Dermis microvascular lymphatic vessel endothelial cell (primary cell): ENCODE measurements at places on chromosomes 3 and 15. TPM values are rescaled to one million over a fixed set of nuclear protein-coding genes. Genes with fewer than 3 reads are reported as not detected.

SAXO2 gene
- 0.26 and 0.38 TPM in 2 replicates for total RNA-seq

ABCF3 gene
- total RNA-seq = 45.7 and 73.1 TPM in 2 replicates

P3H2 gene
- 13.7 and 24.0 TPM in 2 replicates for total RNA-seq

GREM1 gene
- under 0.01 and 0.13 TPM in 2 replicates for total RNA-seq

LDHAL6B gene
- not detected in 2 replicates for total RNA-seq

CSNK1G1 gene
- 17.1 and 19.7 TPM in 2 replicates for total RNA-seq

GHSR gene
- total RNA-seq = not detected in 2 replicates

IREB2 gene
- total RNA-seq = 17.7 and 25.7 TPM in 2 replicates

CCDC191 gene
- total RNA-seq = 0.77 and 1.1 TPM in 2 replicates

NANOGP8 gene
- total RNA-seq = not detected in 2 replicates

SEMA3F gene
- 15.7 and 29.8 TPM in 2 replicates for total RNA-seq

ATP10A gene
- under 0.01 TPM in 1 of 2 replicates, not detected in the other for total RNA-seq

UNC13C gene
- total RNA-seq = not detected in 2 replicates

ZFAND6 gene
- 151 and 207 TPM in 2 replicates for total RNA-seq

EIF4A2 gene
- total RNA-seq = 329 and 384 TPM in 2 replicates

GLDN gene
- total RNA-seq = not detected in 2 replicates

CDC25A gene
- 8.6 and 9.1 TPM in 2 replicates for total RNA-seq

FAM81A gene
- under 0.01 and 0.13 TPM in 2 replicates for total RNA-seq

WDR49 gene
- 0.13 TPM in 2 replicates for total RNA-seq

BDH1 gene
- 1.9 and 3.1 TPM in 2 replicates for total RNA-seq

PIERCE2 gene
- total RNA-seq = 0.89 and 1.0 TPM in 2 replicates

LRRC3B gene
- total RNA-seq = not detected in 2 replicates

C15orf62 gene
- total RNA-seq = 0.13 and 0.39 TPM in 2 replicates

CLRN1 gene
- not detected in 2 replicates for total RNA-seq

MCTP2 gene
- total RNA-seq = 6.8 and 7.0 TPM in 2 replicates

SLC9C1 gene
- under 0.01 and 0.13 TPM in 2 replicates for total RNA-seq

RGMA gene
- total RNA-seq = under 0.01 TPM in 2 replicates

TRIM42 gene
- not detected in 2 replicates for total RNA-seq

SPINK8 gene
- not detected in 2 replicates for total RNA-seq

SERPINI2 gene
- not detected in 2 replicates for total RNA-seq

B3GALNT1 gene
- 11.9 and 12.9 TPM in 2 replicates for total RNA-seq

DNAH1 gene
- 1.0 and 2.8 TPM in 2 replicates for total RNA-seq

TMIE gene
- total RNA-seq = under 0.01 TPM in 1 of 2 replicates, not detected in the other

ADIPOQ gene
- not detected in 2 replicates for total RNA-seq

SEC22A gene
- 28.7 and 36.7 TPM in 2 replicates for total RNA-seq

MAP3K13 gene
- 8.6 and 8.9 TPM in 2 replicates for total RNA-seq

GOLGA6B gene
- total RNA-seq = not detected in 2 replicates

TEX55 gene
- not detected in 2 replicates for total RNA-seq

CLDN18 gene
- not detected in 2 replicates for total RNA-seq
